ENCODE measurements at places on chromosomes 12 and 14. TPM values are rescaled to one million over a fixed set of nuclear protein-coding genes. Genes with fewer than 3 reads are reported as not detected.

The CBLN3 gene
- not detected for total RNA-seq

- no peak for DNase-seq
Measured at GRCh38 chr14:24057867-24058259, 6.1 kb downstream of the CARMIL3 start.

The IAPP gene
- under 0.01 TPM for total RNA-seq

DNA sequence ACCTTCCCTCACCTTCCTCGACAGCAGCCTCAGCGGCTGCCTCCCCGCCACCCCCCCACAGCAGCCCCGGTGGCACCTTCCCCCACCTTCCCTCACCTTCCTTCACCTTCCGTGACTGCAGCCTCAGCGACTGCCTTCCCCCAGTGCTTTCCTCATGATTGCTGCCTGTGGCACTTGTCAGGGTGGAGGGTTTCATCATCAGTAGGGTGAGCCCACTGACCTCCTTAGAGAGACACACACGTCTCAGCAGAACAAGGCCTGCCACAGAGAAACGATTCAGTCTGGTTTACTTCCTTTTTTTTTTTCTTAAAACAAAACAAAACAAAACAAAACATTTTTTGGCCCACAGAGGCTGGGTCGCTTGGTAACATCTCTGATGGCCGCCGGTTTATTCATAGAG, 75.0 kb downstream of the EP400 start:
- no peak for DNase-seq

The SLC6A12 gene
- 6.9 TPM for total RNA-seq
